ENCODE measurements at places on chromosomes 16 and 17.

DNA sequence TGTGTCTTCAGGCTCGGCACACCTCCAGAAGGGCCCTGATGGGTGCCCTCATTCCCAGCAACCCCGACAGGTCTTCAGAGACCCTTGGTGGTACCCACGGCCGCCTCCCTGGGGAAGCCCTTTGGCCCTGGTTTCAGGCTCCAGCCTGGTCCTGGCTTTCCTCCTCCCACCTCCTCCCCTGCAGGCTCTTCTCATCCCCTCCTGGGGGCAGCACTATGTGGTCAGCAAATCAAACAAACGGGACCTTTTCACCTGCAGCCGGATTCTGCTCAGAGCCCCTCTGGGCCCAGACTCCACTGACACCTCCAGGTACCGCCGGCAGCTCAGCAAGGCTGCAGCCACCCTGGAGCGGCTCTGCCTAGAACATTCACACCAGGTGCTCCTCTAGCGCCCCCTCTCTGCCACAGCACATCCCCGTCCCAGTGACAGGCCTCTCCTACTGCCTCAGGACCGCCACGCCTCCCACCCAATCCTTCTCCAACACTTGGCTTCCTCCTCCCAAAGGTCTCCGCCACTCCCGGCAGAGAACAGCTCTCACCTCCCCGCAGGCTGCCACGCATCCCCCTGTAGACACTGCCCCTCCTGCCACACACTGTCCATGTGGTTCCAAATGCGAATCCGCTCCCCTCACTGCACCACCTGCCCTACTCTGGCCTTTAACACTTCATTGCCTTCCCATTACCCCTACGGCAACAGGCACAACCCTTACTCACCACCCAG lies 12.0 kb downstream of the CORO7 start:
- DNase-seq: no peak

DNA sequence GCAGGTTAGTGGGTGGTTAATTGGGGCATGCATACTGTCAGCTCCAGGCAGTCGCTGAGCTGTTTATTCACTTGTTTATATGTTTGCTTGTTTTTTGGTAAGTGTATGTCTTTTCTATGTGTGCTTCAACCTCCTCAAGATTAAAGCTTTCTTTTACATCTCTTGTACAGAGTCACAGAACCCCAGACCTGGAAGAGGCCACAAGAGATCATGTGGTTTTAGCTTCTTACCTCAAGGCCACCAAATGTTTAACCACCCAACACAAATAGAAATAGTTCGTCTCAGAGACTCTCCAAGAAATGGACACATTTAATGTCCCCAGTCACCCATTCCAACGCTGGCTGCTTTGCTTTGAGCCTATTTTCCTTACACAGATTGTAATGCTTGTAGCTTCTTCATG lies 11.8 kb upstream of the TMEM98 start:
- no peak for DNase-seq

DNA sequence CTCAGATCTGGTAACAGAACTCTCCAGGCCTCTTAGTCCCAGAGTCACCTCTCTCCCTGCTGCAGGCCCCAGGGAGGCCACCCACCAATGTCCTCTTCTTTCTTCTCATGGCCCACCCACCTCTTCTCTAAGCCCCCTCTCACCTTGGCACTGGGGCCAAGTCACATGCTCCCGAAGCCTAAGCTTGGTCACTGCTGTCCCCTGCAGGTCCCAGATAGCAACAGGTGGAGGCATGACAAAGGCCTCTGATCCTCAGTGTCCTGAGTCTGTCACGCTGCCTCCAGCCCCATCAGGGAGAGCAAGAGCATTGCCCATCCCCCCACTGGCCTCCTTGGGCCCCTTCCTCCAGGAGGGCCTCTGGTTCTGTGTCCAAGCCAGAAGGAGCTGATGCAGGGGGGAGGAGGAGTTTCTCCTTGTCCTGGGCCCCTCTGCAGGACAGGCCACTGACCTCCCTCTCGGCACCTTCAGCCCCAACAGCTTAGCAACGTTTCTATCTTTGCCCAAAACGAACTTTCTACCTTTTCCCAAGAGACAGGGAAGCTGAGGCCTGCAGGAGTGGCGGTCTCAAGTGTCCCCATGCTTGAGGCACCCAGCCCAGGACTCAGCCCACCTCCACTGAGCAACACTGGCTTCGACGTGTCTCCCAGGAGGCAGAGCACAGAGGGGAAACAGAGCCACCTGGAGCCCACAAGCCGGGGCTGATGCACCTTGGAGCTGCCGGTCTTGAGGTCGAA lies 8.6 kb downstream of the P2RX1 start:
- no peak for DNase-seq

GRCh38 chr16:87044829-87045228 lies 272.4 kb downstream of the C16orf95 start:
- no peak for DNase-seq

- no peak for DNase-seq
These were observed 69.1 kb downstream of the COPRS start for GRCh38 chr17:31789707-31790505.

DNA sequence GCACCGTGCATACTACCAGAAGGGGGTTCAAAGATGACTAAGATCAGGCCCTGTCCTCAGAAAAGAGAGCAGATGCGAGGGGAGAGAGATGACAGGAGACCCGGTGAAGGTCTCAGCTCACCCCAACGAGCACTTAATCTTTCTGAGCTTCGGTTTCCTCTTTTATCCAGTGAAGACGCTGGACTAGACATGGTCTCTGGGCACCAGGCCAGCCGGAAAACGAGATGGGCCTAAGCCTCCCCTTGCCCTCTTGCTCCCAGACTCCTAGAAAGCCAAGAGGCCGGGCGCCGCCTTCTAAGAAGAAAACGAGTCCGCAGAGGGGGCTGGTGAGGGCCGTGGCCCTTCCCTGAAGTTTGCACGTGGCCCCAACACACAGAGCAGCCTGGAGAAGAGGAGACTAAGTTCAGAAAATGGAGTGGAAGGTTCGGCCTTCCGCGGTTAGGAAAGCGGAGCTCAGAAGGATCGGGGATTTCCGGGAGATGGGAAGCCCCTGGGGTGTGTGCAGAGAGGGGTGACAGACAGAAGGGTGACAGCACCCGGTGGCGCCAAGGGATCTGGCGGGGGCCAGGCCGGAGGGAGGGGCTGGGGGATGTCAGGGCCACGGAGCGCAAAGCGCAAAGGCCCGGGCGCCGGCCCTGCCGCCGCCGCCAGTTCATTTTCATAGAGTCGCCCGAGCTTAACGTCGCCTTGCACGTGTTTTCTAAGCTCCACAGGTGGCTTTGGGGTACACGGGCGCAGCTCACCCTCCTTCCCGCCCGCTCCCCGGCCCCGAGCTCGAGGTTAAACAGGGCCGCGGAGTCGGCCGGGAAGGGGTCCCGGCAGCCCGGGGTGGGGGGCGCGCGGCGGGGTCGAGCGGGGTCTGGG lies 42.1 kb upstream of the BHLHA9 start:
- DNase-seq: no peak

DNA sequence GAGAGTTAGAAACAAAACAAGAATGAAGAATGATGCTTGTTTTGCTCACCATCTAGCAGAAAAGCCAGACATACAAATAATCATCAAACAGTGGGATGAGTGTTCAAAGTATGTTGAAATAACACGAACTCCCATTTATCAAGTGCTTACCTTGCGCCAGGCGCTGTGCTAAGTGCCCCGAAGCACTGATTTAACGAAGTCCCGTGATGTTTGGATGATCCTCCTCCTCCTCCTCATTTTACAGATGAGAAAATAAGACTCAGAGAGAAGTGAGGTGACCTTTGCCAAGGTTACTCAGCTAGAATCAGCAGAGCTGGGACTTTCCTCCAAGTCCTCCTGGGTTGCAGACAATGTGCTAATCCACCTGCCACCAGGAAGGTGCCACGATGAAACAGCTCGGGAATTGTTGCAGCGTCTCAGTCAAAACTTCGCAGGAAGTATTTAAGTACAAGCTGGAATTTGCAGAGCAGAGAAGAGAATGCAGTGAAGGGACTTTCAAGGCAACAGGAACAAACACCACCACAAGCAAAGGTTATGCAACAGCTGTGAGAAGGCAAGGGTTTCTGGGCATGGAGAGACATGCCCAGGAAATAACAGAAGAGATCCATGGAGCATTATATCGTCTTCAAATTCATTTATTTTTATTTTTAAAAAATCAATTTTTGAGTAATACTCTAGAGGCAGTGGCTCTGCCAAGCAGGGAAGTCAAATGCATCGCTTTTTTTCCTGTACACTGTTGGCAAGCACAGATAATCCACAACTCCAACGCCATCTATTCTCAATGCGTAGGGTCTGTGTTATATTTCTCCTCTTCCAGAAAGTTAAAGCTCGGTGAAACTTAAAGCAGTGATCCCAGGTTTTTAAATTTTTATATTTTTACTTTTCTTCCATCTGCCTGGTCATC lies 11.1 kb downstream of the PRCD start:
- DNase-seq: no peak

DNA sequence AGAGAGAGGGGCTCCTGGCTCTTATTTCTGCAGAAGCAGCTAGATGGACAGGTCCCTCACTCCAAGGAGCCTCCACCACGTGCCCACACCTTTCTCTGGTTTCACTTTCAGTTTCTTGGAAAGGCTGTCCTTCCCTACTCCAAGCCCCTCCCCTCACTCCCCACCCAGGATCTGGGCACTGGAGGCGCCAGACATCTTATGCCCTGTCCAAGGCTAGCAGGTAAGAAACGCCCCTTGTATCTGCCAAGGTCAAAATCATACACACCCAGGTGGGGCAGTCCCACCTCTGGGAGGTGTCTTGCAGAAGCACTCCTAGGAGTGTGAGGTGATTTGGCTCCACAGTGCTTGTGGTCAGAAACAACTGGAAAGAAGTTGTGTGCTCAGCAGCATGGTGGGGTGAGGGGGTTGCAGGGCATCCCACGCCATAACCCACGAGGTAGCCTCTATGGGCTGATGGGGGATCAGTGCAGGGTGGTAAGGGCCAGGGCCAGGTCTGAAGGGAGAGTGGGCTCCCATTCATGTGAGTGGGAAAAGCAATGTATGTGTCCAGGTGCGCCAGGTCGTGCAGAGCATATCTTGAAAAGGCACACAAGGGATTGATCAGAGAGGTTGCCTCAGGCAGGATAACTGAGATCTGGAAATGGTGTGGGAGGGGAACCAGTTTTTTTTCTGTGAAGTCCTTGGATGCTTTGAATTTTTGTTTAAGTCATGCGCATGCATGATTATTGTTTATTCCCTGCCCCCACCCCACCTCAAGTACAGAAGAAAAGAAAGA lies 31.8 kb upstream of the PRM1 start:
- peak; percentile 27 for DNase-seq
